ENCODE measurements at places on chromosomes 1 and 21. TPM values are rescaled to one million over a fixed set of nuclear protein-coding genes. Genes with fewer than 3 reads are reported as not detected.

The TTLL7 gene
- total RNA-seq: 20.3 TPM

The PHGDH gene
- total RNA-seq: 60.8 TPM

The COA7 gene
- total RNA-seq: 14.4 TPM

The EIF3I gene
- total RNA-seq: 99.4 TPM

The GBP7 gene
- not detected for total RNA-seq

The MRPS14 gene
- 27.5 TPM for total RNA-seq

The ANGPTL1 gene
- 12.3 TPM for total RNA-seq

The FALEC gene
- total RNA-seq: not detected

The CD52 gene
- 541 TPM for total RNA-seq

The CHODL gene
- total RNA-seq: not detected

The DNAI4 gene
- total RNA-seq: 19.9 TPM

The FGR gene
- 193 TPM for total RNA-seq

The GSTM1 gene
- total RNA-seq: not detected

The IFI44L gene
- 52.9 TPM for total RNA-seq

The CSF3R gene
- 214 TPM for total RNA-seq

The S100A7 gene
- not detected for total RNA-seq

The GJA9 gene
- total RNA-seq: not detected

The CNTN2 gene
- total RNA-seq: not detected

The CFAP107 gene
- total RNA-seq: 2.9 TPM

The OLFM3 gene
- not detected for total RNA-seq

The ACTA1 gene
- total RNA-seq: 0.32 TPM

The S100A8 gene
- 622 TPM for total RNA-seq

The RNF186 gene
- total RNA-seq: not detected

The PFKFB2 gene
- 41.5 TPM for total RNA-seq

The WNT2B gene
- 11.8 TPM for total RNA-seq

The OXCT2 gene
- total RNA-seq: 0.47 TPM

The KCND3 gene
- total RNA-seq: 5.5 TPM

The TXNIP gene
- total RNA-seq: 1,554 TPM

The KLHDC8A gene
- total RNA-seq: 0.97 TPM

The OR2T35 gene
- not detected for total RNA-seq

The ZFP69 gene
- total RNA-seq: 3.6 TPM

The TMEM54 gene
- total RNA-seq: 44.0 TPM

The SRGAP2C gene
- total RNA-seq: 33.9 TPM

The AADACL3 gene
- total RNA-seq: not detected

The COA6 gene
- total RNA-seq: 29.7 TPM

The TMEM81 gene
- 4.1 TPM for total RNA-seq

The MPZ gene
- total RNA-seq: 4.0 TPM

The SCP2 gene
- total RNA-seq: 148 TPM

The LSS gene
- total RNA-seq: 91.0 TPM
